Activated CD4-positive, CD25-positive, alpha-beta regulatory T cell treated with anti-CD3 and anti-CD28 coated beads, Interleukin-2, amount 50 U/mL, for 72 hours (primary cell): ENCODE measurements at places on chromosomes 5 and 9.

DNA sequence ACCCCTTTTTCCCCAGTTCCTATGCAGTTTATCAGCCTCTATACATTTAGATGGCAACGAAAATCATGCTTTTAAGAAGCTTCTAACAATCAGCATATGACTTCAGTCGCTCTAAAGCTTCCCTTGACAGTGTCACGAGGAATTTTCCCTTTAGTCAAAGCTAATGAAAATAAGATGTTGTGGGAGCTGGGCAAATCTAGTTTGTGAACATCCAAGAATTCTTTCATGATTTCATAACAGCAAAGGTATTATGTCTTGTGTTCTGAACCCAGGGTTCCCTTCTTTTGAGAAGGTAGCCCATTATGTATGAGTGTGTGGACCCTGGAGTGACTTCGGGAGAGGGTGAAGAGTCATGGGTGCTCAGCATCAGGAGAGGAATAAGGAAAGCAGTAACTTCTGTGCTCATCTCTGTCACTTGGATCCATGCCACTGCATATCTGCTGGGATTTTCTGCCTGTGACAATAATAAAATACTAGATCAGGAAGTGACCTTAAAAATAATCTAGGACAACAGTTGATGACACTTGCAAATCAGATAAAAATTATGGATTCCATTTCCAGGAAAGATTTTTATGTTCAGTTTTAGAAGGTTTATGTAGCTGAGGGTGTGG is 102.4 kb downstream of the PCSK1 start:
- no peak for DNase-seq

DNA sequence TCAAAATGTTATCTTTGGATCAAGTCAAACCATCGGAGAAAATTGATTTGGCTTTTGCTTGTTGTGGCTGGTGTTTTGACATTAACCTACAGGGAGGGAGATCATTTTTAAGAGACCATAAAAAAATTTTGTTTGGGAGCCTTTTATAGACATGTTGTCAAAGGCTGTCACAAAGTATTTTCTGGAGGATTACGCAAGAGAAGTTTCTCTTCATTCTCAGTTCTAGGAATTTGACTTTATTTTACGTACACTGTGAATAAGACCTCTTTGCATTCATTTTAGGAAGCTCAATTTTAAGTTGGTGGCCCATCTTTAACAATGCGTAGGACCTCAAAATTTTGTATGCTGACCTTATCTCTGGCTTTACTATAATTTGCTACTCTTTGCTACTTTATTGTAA is 50.2 kb upstream of the SLC44A1 start:
- DNase-seq = no peak

DNA sequence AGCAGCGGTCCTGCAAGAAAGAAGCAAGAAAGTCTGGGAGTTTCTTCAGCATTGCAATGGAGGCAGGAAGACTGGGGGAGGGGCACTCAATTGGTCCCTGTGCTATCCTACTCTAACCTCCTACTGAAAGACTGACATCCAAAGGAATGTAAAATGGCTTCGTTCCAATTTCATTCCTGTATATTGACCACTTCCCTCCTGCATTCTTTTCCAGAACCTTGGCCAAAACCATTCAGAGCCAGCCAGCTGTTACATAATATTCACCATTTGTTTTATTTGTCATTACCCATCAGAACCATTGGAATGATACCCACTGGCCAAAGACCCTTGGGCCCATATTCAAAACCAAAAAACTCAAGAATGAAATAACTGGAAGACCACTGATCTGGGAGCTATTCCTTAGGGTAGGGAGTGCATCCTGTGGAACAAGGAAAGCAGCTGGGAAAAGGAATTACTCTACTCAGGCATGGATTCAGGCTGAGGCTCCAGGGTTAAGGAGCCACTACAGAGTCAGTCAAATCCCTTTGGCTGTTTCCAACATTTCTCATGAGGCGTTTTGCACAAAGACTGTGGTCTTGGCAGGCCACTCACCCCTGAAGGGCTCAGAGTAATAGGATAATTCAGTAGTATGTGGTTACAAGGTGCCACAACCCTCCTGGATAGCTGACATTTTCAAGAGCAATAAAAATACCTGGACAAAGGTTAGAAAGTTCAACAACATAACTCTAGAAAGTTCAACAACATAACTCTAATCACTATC is 148.7 kb upstream of the SLC1A3 start:
- no peak for DNase-seq

DNA sequence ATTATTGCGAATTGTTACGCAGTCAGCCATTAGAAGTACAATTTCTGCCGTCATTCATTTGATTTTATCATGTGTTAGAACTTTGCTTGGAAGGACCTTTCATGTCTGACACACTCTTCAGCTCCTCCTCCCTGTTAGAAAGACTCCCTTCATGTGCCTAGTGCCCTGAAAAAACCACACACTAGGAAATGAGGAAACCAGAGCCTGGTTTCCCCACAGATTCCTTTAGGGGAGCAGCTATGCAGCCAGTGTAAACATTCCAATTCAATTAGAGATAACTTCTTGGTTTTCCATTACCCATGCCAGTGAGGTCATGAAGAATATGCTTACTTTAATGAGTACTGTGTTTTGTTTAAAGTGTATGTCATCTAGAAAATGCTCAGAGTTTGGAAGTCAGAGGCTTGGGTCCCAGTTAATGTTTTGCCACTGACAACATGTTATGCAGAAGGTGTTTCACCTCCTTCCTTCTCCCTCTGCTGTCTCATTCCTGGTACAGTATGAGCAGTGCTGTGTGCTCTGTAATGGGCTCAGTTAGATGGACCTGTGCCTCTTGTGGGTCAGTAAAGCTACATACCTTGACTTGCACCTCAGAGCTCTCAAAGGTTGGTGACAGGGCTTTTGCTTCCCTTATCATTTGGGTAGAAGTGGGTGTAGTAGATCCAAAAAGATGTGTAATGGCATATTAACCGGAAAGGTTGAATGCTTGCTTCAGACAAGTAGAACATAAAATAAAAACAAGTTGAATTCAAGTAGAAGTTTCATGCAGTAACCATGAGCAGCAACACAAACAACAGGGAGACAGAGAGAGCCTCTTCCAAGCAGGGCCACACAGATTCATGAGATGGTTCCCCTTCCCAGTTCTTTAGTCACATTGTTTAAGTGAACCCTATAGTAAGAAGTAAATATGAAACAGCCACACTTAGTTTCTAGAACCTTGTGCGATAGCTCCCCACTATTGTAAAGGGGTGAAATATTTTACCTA is 52.6 kb upstream of the TNFAIP8 start:
- no peak for DNase-seq

DNA sequence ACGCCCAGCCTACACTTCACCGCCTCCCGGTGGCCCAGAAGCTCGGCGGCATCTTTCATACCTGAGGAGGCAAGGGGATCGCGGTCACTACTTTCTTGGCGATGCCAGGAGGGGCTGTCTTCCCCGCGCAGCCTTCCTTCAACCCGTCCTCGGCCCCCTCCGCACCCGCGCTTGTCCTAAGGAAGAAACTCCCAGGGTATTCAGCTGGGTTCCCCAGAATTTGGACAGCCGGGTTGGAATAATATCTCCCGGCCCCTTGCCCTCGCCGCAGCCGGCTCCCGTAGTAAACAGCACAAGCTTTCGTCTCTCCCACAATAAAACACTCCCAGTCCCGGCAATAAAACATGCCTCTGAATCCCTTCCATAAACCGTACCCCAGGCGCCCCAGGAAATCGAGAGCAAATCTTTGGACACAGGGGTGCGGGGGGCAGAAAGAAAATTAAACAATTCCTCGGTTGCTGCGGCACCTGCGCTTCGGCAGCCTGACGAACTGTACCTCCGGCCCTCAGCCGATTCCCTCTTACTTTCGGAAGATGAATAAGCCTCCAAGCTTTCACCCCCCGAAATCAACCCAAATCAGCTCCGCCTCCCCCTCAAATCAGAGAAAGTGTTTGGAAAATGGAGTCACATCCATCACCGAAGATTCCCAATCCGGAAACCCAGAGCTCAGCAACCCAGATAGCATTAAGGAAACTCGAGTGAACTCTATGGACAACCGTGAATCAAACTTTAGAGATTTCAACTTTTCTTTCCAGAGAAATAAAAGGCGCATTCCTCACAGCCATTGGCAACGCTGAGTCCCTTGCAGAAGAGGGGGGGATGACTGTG is 1.1 kb downstream of the OTP start:
- no peak for DNase-seq

DNA sequence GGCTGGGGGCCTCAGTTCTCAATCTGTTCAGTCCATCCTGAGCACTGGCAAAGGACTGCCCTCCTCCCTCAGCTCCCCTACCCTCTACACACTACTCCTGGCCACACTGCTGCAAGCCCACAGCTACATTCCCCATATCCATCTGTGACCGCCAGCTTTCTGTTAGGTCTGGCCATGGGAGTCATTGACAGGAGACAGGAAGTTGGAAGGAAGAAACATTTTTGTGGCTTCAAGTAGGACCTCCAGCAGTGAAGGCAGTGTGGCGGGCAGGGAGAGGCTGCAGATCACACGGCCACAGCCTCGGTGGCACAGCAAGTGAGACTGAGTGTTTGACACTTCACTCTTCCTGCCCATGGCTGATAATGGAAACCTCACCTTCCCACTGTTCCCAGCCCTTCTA is 55.9 kb downstream of the SECISBP2 start:
- DNase-seq = no peak

DNA sequence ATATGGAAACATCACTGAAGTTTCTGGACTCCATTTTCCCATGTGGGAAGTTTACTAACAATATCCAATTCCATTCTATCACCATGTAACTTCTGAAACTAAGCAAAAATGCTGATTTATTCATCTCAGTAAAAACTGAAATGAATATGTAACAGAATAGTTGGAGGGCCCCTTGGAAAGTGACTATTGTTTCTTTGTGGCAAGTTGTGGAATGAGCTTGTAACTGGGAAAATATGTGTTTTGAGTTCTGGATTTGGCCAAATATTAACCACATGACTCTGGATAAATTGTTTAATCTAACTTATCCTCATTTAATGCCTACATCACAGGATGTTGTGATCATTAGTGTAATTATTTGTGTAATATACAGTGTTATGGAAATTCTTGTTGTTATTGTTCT is 619.3 kb downstream of the TLE4 start:
- no peak for DNase-seq

DNA sequence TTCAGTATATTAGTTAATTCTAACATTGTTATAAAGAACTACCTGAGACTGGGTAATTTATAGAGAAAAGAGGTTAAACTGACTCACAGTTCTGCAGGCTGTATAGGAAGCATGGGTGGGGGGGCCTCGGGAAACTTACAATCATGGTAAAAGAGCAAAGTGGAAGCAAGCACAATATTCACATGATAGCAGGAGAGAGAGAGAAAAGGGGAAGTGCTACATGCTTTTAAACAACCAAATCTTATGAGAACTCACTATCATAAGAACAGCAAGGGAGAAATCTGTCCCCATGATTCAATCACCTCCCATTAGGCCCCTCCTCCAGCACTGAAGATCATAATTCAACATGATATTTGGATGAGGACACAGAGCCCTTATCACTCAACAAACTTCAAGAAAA is 324.9 kb downstream of the ZNF608 start:
- no peak for DNase-seq

GRCh38 chr5:142939884-142940283 is 169.7 kb downstream of the ARHGAP26 start:
- no peak for DNase-seq

GRCh38 chr5:69265931-69266330 is 31.2 kb downstream of the CDK7 start:
- DNase-seq = no peak

- DNase-seq = no peak
These were observed 156.1 kb upstream of the DAB2 start for GRCh38 chr5:39580702-39581453.

GRCh38 chr9:27094640-27095298 is 14.3 kb upstream of the TEK start:
- no peak for DNase-seq

GRCh38 chr5:74576941-74577456 is 63.5 kb downstream of the ENC1 start:
- no peak for DNase-seq

- DNase-seq = no peak
These were observed 31.6 kb upstream of the CTSL start for GRCh38 chr9:87694236-87694755.

- DNase-seq = no peak
These were observed 69.3 kb upstream of the IL17B start for GRCh38 chr5:149448431-149448830.

DNA sequence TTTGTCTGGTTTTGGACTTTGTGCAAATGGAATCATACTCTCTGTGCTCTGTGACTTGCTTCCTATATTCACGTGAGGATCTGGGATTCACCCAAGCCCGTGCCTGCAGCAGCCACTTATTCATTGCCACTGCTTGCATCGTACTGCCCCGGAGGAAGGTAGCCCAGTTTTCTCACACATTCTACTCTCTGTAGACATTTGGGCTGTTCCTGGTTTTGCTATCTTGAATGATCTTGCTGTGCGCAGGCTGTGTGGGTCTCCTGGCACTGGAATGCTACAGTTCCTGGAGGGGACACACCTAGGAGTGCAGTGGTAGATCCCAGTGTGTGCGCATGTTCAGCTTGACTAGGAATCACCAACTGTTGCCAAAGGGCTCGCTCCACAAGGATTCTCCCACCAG is 99.2 kb upstream of the BOD1 start:
- no peak for DNase-seq

- DNase-seq = no peak
These were observed 3.2 kb downstream of the RAB24 start for GRCh38 chr5:177300236-177300880.

- no peak for DNase-seq
These were observed 24.2 kb downstream of the ENHO start for GRCh38 chr9:34498553-34498952.

- no peak for DNase-seq
These were observed 20.5 kb upstream of the RALGPS1 start for GRCh38 chr9:126894052-126894603.

GRCh38 chr5:67090593-67090992 is 106.0 kb downstream of the CD180 start:
- no peak for DNase-seq

DNA sequence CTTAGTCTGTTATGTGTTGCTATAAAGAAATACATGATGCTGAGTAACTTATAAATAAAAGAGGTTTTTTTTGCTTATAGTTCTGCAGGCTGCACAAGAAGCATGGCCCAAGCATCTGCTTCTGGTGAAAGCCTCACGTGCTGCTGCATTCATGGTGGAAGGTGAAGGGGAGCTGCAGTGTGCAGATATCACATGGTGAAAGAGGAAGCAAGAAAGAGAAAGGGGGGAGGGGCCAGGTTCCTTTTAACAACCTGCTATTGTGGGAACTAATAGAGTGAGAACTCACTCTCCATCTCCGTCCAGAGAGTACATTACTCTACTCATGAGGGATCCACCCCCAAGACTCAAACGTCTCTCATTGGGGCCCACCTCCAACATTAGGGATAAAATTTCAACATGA is 12.5 kb upstream of the PARP8 start:
- DNase-seq = no peak

- DNase-seq = no peak
These were observed 255.3 kb downstream of the SYK start for GRCh38 chr9:91056917-91057316.

GRCh38 chr9:95773053-95773418 is 102.5 kb upstream of the ERCC6L2 start:
- no peak for DNase-seq

GRCh38 chr9:6305954-6306563 is 22.1 kb upstream of the TPD52L3 start:
- DNase-seq = no peak
